Activated T-helper 1 cell treated with Interleukin-2 at 50 U/mL for 16 hours (primary cell): ENCODE measurements at places on chromosomes 2 and 18.

DNA sequence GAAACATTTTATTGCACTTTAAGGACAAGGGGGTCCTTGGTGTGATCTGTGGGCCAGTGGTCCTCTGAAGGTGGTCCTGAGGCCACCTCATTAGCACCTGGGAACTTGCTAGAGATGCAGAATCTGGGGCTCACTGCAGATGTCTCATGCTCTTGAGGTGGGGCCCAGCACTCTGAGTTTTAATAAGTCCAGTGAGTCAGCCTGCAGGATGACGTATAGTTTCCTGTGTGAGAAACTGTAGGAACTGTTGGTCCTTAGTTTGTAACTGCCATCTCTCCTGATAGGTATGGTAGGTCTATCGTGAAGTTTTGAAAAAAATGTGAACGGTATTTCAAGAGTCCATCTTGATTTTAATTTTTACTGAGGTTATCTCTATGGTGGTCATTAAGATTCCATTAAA, 2.8 kb downstream of the TRPM8 start:
- no peak for DNase-seq

GRCh38 chr18:5756823-5757222, 138.5 kb downstream of the TMEM200C start:
- DNase-seq: no peak

DNA sequence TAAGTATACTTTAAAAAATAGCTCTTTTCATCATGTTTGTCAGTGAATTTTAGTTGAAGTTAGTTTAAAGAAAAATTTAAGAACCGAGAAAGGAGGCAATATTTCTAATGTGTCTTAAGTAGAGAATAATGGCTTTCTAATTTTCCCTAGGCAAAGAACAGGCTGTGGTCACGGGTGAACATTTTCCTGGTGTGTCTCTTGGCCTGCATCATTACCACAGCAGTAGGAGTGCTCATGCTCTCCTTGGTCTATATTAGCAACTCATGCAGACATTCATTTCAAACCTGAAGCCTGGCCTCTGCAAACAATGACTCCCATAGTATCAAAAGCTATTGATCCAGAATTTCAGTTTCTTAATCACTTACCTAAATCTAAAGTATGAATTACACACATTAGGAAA, 57.4 kb downstream of the C18orf54 start:
- no peak for DNase-seq

- DNase-seq: no peak
Observed at GRCh38 chr18:11784674-11785304, 66.4 kb upstream of the CHMP1B start.

DNA sequence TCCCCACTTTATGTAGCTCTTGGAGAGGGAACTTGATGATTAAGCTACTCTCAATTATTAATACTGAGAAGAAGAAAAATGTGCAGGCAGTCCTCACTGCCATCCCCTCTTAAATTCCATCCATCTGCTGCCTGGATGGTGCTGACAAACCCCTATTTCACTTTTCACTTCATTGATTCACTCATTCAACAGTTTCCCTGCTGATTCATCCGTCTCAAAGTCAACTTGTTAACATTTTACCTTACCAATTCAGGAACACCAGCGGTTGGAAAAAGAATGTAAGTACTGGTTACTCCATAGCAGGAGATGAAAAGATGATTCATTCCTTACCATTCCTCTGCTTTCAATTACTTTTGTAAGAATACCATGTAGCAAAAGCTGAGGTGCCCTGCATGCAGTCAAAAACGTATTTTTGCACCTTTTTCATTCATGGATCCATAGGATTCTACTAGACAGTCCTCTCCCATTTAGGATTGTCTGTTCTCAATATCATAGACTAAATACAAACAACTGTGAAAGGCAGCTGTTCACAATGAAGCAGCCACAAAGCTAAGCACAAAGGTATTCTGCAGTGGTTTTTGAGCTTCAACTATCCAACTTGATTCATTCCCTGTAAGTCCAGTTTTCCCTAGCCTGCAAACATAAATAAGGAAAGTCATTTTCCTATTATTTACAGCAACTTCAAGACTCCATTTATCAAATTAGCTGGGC, 262.0 kb downstream of the MREG start:
- DNase-seq: no peak

- DNase-seq: no peak
Observed at GRCh38 chr18:60746491-60746890, 373.9 kb upstream of the MC4R start.

- DNase-seq: no peak
Observed at GRCh38 chr18:36028859-36029258, 38.5 kb downstream of the RPRD1A start.

DNA sequence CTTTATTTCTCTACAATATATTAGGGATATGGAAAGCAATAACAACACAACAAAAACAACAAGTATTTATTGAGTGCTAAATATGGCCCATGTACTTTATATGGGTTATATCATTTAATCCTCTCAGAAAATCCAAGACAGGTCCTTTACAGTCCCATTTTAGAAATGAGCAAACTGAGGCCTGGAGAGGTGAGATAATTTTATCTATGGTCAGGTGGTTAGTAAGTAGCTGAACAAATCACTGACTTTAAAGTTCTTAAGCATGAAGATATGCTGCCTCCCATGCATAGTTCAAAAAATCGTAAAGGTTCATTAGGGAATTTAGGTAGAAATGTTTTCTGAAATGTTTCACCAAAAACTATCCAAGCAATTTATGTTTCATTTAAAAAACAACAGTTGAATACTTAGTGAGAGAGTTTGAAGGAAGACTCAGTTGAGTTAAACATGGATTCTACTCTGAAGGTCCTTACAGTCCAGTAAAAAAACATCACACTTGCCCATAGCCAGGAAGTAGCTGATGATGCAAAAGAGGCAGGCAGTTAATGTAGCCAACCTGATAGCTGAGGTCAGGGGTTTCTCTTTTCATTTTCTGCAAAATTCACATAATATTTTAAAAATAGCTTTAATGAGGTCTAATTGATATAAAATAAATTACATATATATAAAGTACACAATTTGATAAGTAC, 7.6 kb upstream of the NFE2L2 start:
- no peak for DNase-seq
